ENCODE measurements at places on chromosomes 1 and 21.
A peak's percentile ranks its signal among the peaks of the same experiment; 100 is the strongest.

DNA sequence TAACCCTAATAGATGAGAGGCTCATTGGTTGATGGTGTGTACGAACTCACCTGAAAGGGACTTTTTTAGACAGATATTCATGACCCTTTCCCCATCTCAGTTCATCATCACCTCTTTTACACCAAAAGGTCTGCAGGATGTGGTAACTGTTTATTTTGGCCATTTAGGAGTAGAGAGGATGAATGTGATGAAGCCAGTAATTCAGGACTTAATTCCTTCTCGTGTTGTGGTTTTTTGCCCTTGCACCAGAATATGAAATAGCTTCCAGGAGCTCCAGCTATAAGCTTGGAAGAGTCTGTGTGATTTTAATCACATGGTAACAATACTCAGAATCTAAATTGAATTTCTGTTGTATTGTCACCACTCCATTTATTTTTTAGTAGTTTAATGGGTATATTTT is 189.4 kb upstream of the KCTD3 start:
- no peak for DNase-seq

GRCh38 chr1:247681288-247681897 is 1.9 kb upstream of the OR13G1 start:
- DNase-seq = peak; percentile 1

DNA sequence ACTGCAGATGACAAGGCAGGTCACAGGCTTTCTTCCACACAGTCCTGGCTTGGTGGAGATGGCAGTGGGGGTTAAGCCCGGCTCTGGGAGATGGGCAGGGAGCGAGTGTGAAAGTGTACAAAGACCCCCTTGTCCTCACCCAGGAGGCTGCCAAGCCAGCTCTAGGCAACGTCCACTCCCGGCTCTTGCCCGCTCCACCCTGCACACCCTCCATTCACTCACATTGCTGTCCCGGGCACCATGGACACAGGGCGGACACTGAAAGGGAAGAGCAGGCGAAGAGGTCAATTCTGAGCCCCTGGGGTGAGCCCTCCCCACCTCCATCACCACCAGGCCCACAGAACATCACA is 8.9 kb downstream of the COL16A1 start:
- DNase-seq = no peak

GRCh38 chr1:173128742-173129141 is 78.0 kb upstream of the TNFSF18 start:
- no peak for DNase-seq

DNA sequence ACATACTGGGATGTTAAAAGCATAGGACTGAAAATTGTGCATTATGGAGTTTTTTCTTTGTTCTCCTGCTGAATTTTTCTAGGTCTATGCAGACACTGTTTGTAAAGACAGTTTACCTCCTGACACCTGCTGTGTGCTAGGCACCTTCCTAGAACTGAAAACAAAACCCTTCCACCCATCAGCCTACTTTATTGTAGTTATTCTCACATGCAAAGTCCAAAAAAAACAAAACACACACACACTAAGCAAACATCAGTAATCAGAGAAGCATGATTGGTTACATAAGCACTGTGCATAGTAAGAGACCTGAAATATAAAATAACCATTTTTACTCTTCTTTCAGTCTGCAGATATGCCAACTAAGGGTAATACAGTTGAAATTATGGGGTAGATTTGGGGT is 195.1 kb downstream of the CRB1 start:
- no peak for DNase-seq

DNA sequence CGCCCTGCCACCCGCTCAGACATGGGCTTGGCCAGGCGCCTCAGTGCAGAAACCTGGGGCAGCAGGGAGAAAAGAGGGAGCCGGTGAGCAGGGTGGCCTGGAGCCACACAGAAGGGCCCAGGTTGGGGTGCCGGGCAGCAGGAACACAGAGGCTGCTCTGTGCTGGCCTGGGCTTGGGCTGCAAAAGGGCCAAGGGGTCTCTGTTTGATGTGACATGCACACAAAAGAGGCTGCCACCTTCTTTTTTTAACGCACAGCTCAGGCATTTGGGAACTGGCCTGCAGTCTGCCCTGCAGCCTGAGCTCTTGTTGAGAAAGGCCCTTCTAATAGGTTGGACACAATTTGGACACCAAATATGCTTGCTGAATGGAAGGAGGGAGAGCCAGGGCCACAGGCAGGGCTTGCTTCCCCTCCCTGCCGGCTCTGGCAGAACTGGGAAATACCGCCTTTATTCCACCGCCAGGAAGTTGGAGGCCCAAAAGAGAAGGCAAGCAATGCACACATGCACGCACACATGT is 32.4 kb downstream of the KIF21B start:
- no peak for DNase-seq

DNA sequence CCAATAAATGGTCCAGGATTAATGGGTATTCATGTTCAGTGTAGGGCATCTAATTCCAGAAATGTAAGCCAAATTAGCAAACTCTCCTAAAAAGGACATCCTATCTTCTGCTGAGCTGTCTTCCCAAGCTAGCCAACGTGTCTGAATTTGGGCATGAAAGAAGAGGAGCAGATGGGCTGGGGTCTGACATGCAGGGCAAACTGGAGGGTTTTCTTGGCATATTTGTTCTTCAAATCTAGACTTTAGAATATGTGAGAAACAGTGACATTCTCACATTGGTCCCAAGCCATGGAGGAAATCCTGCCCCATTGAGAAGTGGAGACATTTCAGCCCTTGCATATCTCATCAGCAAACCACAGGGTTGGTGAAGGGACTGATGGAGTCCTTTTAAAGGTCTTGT is 67.2 kb downstream of the LRIG2 start:
- DNase-seq = no peak

DNA sequence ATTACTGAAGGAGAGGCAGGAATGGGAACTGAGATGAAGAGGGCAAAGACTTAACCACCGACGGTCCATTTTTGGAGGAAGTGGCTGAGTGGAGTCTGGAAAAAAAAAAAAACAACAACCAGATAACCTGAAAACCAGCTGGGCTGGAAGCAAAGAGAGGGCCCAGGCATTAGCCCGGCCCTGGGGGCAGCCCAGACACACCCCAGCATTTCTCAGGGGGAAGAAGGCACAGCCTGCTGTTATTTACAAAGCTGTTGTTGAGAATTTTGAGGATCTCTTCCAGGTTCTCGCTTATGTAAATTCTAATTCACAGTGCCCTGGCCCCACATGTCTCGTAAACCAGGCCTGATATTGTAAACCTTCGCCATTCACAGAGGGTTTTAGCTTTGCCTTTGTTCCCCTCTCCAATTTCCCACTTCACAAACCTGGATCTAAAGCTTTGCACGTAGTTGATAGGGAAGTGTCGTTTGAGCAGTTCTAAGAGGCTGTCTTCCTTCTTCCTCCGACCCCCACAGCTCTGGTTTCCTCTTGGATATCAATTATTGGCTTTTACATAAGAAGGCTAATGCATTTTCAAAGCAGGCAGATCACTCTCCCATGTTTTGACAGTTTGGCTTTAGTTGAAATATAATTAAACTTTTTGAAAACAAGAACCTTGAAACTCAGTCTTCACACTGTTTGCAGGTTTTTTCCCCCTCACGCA is 161.8 kb upstream of the IRF2BP2 start:
- DNase-seq = no peak

GRCh38 chr1:226712742-226713419 is 26.2 kb downstream of the ITPKB start:
- DNase-seq = no peak

GRCh38 chr1:5274527-5274926 is 620.1 kb downstream of the AJAP1 start:
- no peak for DNase-seq

- no peak for DNase-seq
Observed at GRCh38 chr1:193890935-193891334, 704.5 kb upstream of the B3GALT2 start.

- DNase-seq = peak; percentile 62
Observed at GRCh38 chr1:6486433-6487011, 4.9 kb downstream of the PLEKHG5 start.

DNA sequence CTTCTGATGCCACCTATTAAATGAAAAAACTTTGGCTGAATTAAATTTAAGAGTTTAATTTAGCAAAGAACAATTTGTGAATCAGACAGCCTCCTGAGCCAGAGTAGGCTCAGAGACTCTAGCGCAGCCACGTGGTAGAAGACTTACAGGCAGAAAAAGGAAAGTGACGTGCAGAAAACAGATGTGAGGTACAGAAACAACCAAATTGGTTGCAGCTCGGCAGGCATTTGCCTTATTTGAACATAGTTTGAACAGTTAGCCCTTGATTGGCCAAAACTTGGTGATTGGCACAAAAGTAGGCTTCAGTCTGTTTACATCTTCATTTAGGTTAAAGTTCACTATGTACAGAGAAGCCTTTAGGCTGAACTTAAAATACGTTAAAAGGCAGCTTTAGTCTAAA is 22.9 kb downstream of the TCP10L start:
- no peak for DNase-seq

- DNase-seq = no peak
Observed at GRCh38 chr1:236702791-236703394, 16.6 kb downstream of the ACTN2 start.

- DNase-seq = no peak
Observed at GRCh38 chr1:28909198-28909597, 5.2 kb upstream of the EPB41 start.

DNA sequence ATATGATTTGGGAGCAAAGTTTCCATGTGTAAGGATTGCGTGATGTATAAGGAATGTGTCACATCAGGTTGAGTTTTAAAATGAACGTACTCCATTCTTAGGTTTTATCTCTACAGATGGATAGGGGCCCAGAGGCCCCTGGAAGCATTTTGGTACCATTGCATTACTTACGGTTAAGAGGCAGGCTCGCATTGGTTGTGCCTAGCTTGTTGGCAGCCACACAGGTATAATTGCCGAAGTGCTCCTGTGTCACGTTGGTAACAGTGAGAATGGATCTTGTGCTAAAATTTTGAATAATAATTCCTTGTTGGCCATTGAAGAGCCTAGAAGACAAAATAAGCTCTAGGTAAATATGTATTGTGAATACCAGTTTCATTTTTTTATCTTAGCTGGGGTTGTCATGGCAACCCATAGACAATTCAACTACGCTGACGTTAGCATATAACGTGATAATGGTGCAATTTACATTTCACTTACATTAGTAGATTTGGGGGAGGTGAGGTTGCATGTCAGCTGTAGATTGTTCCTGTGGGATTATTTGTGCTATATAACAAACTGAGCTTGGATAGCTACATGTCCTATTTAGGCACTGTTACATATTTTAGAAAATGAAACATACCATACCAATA is 511.9 kb upstream of the ZRANB2 start:
- no peak for DNase-seq

DNA sequence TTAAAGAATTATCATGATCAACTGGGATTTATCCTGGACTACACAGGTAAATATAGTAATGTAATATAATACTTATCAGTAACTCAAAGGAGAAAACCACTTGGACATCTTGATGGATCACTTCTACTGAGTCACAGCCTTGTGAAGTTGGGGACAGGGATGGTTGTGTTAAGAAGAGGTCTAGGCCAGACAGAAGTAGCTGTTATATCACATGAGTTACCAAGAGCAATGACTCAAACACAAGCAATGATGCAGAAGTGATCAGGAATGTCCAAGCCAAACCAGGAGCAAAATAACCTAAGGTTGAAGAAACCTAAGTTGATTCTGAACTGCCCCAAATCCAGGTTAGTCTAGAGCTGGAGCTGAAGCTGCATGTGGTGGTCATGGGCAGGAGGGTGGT is 424.5 kb upstream of the DAB1 start:
- no peak for DNase-seq

DNA sequence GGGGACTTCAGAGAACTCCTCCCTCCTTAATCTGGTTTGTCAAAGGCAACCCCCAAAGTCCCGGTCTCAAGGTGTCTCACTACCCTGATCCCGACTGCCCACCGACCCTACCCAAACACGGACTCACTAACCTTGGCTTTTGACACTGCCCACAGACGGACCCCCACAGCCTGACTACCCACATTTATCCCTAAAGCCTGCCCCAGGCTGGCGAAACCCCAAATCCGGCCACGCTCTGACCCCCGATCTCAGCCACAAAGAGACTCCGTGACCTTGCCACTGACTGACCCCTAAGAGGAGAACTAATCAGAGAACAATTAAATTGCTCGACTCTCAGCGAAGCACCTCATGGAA is 5.2 kb downstream of the ID3 start:
- DNase-seq = no peak

GRCh38 chr1:31238986-31239613 is 587 bp downstream of the NKAIN1 start:
- DNase-seq = no peak

DNA sequence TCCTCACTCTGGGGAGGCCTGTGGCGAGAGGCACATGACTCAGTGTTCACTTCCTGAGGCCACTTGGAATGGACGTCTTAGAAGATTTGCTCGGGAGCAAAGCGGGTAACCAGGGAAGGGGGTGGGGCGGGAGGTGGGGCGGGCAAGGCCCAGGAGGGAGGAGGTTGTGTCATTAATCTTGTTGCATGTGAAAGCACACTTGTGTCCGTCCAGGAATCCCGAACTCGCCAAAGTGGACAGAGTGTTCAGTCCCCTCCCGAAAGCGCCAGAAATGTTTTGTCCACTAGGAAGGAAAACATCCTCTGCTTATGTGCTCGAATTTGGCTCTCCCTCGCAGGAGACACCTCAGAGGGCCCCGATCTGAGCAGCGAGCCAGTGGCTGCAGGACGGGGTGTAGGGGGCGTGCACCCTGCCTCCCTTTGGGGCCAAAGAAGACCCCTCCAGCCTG is 84.2 kb downstream of the SPSB1 start:
- no peak for DNase-seq

DNA sequence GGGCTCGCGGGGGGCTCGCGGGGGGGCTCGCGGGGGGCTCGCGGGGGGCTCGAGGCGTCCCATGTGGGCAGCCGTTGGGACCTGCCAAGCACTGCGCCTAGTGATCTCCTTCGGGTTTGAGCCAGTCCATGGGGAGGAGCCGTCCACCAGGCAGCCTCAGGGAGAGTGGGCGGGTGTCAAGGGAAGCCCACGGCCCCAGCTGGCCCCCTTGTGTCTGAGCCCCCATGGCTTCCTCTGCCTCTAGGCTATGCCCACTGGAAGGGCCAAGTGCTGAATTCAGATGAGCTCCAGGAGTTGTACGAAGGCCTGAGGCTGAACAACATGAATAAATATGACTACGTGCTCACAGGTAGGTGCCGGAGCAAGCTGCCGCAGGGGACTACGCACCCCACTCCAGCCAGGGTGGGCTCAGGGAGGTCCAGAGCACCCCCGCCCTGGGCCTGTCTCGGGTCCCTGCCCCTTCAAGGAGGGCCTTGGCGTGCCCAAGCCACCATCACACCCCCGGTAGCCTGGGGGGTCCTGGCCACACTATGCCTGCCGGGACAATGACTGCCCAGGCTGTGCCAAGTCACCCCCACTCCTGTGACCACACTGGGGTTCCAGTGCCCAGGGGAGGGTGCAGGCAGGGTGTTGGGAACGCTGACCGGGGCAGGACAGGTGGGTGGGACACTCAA is 22.6 kb downstream of the PDXK start:
- DNase-seq = no peak
